ENCODE measurements at places on chromosomes 11 and 22.

- no peak for DNase-seq
These were observed 609 bp downstream of the CDK2AP2 start for GRCh38 chr11:67507242-67507863.

DNA sequence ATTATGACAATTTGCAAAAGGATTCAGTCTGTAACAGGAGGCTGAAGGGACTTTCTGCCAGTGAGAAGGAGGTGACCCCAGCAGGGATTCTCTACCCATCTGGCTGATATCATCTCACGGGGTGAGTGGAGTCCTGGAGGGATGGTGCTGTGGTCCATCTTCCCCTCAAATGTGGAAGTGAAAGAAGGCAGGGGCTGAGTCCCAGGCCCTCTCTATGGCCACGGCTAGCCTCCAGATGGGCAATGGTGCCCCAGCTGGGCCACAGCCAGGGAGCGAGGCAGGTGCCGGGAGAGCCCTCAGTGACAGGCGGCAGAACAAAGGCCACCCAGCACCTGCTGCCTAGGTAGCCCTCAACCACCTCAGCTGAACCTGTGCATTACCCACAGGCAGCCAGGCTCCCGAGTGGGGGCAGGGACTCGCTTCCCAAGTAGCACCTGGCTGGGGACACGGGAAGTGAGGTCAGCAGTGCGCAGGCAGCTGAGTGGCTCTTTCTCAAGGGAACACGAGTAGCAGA is 6.7 kb downstream of the NECTIN1 start:
- no peak for DNase-seq

DNA sequence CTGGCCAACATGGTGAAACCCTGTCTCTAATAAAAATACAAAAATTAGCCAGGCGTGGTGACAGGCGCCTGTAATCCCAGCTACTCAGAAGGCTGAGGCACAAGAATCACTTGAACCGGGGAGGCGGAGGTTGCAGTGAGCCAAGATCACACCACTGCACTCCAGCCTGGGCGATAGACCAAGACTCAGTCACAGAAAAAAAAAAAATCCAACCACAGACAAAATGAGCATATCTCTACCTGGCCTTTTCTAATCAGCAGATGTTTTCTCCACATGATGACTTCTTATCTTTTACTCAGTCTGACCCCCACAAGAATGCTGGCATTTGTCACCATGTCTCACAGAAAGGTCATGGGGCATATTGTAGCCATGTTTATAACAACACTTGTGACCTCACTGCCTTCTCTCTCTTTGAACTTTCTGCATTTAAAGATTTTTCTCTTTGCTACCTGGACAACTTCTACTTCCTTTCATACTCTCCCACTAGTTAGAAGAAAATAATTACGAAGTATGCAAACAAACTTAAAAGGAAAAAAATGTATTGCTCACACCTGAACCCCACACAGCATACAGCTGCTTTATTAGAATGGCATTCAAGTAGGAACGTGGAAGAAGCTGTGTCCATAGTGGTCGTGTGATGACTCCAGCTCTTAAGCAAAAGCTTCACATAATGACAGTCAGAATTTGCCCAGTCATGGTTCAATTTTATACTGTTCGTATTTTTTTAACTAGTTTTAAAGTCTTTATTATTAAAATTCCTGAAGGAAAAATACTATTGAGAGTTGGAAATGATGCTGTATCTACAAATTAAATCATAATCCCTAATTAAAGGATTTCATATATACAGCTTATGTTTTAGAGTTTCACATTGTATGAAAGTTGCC is 65.4 kb downstream of the ZC3H12C start:
- DNase-seq = no peak

GRCh38 chr11:45078236-45079074 is 68.0 kb upstream of the PRDM11 start:
- no peak for DNase-seq

- DNase-seq = no peak
These were observed 21.3 kb upstream of the GRAMD4 start for GRCh38 chr22:46598737-46599424.

DNA sequence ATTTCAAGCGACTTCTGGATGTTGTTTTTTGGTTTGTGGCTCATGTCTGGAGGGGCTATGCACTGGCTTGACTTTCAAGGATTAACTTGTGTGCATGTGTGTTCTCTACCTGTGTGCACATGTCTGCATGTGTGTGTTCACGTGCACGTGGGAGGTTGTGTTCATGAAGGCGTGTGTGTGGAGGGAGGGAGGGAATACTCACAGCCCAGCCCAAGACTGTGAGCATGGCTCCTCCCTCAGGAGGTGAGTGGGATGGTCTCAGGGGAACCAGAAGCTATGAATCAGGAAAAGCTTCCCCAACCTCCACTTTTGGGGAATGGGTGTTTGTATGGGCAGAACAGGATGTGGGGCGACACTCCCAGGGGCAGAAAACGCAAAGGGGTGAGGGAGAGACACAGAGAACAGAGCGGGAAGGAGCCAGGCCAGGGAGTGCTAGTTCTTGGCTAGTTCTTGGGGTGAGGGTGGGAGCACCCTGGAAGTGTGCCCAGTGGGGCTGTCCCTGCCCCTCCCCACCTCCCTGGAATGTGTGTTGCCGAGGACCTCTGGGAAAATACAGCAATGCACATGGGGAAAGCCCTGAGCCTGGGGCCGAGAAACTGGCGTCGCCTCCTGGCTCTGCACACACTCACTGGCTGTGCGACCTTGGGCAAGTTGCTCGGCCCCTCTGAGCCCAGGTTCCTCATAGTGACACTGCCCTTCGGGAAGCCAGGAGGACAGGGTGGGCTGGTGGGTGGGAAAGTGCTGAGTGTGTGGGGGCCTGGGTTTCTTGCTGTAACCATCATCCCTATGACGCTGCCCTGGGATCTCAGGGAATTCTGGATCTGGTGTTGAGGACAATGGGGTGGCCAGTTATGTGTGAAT is 16.9 kb upstream of the ALX4 start:
- no peak for DNase-seq

GRCh38 chr11:124301548-124301947 is 12.2 kb downstream of the OR8D1 start:
- no peak for DNase-seq

DNA sequence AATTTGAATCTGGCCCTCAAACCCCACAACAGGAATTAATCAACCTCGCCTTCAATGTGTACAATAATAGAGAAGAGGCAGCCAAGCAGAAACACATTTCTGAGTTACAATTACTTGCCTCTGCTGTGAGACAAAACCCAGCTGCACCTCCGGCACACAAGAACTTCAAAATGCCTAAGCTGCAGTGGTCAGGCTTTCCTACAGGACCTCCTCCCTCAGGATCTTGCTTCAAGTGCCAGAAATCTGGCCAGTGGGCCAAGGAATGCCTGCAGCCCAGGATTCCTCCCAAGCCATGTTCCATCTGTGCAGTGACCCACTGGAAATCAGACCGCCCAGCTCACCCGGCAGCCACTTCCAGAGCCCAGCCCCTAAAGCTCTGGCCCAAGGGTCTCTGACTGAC is 3.4 kb upstream of the NDUFC2 start:
- DNase-seq = no peak

DNA sequence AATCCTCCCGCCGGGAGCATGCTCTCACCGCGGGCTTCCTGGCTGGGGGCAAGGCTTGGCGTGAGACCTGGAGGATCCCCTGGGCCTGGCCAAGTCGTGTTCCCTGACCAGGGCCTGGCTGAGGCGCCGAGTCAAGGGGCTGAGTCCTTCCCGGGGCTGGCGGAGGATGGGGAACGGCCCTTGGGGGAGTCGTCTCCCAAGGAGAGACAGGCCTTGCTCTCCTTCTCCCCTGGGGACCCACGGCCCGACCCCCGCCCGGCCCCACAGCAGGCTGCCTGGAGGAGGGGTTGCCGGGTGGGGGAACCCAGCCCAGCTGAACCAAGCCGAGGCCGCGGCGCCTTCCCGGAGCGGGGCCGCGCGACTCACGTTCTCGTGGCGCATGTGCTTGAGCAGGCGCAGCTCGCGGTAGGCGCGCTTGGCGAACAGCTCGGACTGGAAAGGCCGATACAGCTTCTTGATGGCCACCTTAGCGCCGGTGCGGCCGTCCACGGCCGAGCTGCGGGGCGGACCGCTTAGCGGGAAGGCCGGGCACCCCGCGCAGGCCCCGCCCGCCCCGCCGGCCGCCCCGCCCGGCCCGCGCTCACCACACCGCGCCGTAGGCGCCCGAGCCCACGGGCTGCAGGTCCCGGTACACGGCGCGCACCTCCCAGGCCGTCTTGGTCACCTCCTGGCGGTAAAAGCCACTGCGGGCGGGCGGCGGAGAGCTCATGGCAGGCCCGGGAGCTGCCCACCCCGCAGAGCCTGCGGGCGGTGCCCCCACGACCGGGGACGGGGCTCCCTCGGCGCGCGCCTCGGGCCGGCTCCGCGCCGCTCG is 475 bp downstream of the MAPK12 start:
- DNase-seq = no peak

GRCh38 chr11:132685174-132685611 is 847.1 kb downstream of the OPCML start:
- peak; percentile 36 for DNase-seq

GRCh38 chr11:5663511-5663910 is 21.4 kb downstream of the TRIM5 start:
- DNase-seq = no peak
